ENCODE measurements at places on chromosomes 11 and 22. TPM values are rescaled to one million over a fixed set of nuclear protein-coding genes. Genes with fewer than 3 reads are reported as not detected.

- DNase-seq, result no peak
Observed at GRCh38 chr11:133965031-133965601, 8.3 kb upstream of the IGSF9B start.

DNA sequence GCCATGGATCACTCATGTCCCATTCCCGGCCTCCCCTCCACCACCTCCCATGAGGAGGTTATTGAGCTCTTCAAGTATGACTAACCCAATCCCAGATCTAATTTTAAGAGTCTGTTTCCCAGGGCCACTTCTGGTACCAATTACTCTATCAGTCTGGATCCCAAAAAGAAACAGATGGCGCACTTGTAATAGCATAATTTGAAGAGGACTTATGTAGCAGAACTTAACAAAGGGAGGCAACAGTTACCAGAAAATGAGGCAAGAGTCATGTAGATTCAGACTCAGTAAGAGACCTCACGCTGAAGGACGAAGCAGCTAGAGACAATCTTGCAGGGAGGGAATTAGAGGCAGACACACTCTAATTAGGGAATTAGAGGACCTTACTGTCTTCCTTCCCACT lies 46.9 kb downstream of the DDX6 start:
- no peak for DNase-seq

DNA sequence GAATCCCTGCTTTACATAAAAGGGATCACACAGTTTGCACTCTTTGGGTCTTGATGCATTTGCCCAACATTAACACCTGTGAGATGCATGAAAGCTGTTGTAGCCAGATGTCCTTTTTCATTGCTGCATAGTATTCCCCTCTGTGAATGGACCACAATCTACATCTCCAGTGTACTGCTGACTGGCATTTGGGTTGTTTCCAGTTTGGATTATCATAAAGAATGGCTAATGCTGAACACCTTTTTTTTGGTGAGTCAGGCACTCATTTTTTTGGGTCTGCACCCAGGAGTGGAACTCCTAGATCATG lies 58.3 kb downstream of the PHF21B start:
- no peak for DNase-seq

GRCh38 chr11:16015741-16016467 lies 340.4 kb downstream of the SOX6 start:
- no peak for DNase-seq

GRCh38 chr11:8365216-8365941 lies 101.7 kb upstream of the LMO1 start:
- DNase-seq, result no peak

GRCh38 chr11:63769042-63769713 lies 603 bp upstream of the ZFTA start:
- DNase-seq, result no peak

- no peak for DNase-seq
Observed at GRCh38 chr11:66361502-66361941, 10.0 kb downstream of the SLC29A2 start.

DNA sequence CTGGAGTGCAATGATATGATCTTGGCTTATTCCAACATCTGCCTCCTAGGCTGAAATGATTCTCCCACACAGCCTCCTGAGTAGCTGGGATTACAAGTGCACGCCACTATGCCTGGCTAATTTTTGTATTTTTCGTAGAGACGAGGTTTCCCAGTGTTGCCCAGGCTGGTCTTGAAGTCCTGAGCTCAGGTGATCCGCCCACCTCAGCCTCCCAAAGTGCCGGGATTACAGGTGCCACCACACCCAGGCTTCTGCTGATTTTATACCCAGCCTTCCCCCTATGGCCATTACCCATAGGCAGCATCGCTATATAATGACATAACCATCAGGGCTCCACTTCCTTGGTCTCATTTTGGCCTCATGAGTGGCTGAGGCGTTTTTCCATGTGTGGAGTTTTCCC lies 60.6 kb upstream of the RAB1B start:
- no peak for DNase-seq

- no peak for DNase-seq
Observed at GRCh38 chr11:31233425-31233824, 136.1 kb downstream of the DCDC1 start.

DNA sequence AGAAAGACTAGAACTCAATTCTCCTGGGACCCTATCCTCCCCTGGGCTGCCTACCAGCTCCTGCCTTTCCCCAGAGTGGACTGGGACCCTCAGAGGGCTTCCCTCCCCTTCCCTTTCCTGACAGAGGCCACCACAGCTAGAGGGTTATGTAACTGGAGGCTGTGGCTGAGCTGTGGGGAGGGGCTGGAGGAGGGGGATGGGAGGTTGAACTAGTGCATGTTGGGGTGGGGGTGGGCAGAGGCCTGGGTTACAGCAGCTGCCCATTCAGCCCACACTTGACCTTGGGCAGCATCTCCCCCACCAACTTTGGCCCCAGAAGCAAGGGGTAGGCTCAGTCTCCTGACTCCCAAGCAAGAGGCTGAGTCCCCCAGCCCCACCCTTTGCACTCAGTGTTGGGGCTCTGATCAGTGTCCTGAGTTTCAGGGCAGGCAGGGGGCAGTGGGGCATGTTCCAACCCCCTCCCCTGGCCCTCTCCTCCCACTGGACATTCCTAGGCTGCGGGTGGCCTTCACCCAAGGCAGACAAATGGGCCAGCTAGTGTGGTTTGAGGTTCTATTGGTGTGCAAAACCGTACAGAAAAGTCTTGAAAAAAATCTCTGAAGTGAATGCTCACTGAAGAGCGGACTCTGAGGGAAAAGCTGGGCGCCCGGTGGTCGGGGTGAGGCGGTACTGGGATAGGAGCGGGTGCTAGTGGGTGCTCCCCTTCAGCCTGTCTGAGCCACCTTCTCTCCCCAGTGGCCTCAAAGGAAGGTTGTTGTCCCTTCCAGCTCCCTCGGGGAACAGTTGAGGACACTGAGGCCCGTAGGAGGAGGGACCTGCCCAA lies 3.8 kb downstream of the KCNC1 start:
- peak; percentile 6 for DNase-seq

- no peak for DNase-seq
Observed at GRCh38 chr22:35043252-35043933, 22.6 kb upstream of the ISX start.

DNA sequence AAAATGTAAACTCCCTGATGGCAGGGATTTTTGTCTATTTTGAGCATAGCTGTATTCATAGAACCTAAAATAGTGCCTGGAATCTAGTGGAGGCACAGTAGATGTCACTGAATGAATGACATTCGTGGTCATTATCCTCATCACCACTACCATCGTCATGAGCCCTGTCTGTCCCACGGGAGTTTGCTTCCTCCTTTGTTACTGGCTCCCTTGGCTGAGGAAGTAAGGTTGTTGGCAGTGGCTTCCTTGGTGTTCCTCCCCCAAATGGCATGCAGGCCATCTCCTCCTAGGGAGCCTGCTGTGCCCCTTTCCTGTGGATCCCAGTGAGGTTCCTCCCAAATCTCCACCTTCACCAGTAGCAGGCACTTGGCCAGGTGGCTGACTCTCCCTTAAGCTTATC lies 183.0 kb downstream of the CEP164 start:
- no peak for DNase-seq

Gene C11orf97
- total RNA-seq, result not detected

Gene GRK3
- 10.9 TPM for total RNA-seq

Gene CASP4
- 39.9 TPM for total RNA-seq

Gene TLCD5
- total RNA-seq, result 3.0 TPM

Gene VSTM5
- not detected for total RNA-seq

Gene BATF2
- total RNA-seq, result 2.3 TPM

Gene RAB36
- total RNA-seq, result 3.1 TPM
